ENCODE measurements at places on chromosomes 16 and 17.

DNA sequence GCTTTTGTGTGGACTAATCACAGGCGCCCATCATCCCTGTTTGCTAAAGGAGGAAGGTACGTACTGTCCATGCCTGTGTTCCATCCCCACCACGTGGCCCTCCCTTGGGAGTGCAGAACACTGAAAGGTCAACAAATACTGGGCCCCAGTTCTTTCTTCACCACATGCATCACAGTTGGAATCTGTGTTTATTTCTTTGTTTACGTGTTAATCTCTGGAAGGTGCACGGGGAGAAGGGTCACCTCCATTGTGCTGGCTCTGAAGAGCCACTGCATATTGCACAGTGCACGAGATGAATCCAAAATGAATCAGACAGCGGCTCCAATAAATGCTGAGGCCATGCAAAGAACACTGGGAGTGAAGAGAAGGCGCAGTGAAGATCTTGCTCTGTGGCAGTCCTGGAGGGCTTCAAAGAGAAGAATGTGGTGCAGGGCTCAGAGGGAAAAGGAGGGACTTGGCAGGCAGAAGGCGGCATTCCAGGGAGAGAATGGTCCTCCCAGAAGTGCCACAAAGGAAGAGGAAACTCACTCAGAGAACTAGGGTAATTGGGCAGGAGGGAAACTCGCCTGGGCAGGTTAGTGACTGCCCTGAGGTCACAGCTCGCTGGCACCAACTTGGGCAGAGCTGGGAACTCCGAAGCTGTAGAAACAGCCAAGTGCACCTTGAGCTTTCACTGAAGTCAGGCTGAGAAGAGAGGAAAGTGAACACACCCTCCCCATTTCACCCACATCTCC lies 3.7 kb downstream of the RPH3AL start:
- no peak for DNase-seq

- no peak for DNase-seq
These were observed 12.6 kb upstream of the CEP20 start for GRCh38 chr16:15900901-15901500.

DNA sequence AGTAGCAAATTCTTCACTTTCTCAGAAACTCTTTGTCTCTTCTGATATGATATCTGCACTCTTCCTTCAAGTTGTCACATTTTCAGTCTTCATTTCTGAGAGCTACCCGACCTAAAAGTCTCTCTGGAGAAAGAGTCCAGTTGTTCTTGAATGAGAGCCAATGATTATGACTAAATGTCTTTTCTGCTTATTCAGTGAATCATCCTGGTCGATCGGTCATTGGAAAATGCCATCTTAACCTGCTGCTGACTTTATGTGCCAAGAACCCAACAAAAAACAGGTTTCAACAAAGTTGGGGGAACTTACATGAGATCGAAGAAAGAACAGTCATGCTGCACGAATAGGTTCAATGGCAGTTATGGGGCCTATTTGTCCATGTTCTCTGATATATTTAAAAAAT lies 15.9 kb downstream of the SOX9 start:
- DNase-seq: no peak

- DNase-seq: no peak
These were observed 24.0 kb downstream of the TRPV2 start for GRCh38 chr17:16439303-16439791.

DNA sequence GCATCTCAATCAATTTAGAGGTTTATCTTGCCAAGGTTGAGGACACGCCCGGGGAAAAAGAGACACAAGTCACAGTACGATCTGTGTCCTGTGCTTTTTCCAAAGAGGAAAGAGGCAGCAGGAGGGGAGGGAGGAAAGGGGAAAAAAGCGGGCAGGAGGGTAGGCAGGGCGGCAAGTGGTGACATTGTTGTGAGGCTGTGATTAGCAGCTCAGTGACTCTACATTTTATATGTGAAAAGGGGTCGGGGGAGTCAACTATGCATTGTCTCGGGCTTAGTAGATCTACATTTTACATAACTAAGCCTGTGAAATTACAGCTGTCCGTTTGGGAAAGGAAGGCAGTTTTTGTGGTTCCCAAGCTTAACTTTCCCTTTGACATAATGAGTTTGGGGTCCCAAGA lies 22.2 kb upstream of the RIPOR1 start:
- no peak for DNase-seq

DNA sequence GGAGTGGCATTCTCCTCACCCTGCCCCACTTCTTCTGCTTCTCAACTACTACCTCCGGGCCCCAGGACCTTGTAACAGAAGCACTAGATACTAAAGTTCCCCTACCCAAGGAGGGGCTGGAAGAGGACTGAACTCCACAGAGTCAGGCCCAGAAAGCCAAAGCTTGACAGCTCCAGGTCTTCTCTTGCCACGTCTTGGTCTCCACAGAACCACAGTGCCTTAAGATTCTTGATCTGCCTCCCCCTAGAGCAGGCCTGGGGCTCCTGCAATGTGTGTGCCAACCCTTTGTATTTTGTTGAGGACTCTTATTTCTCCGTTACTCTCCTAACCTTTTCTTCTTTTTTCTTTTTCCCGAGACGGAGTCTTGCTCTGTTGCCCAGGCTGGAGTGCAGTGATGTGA lies 4.0 kb downstream of the SLC16A13 start:
- DNase-seq: no peak

DNA sequence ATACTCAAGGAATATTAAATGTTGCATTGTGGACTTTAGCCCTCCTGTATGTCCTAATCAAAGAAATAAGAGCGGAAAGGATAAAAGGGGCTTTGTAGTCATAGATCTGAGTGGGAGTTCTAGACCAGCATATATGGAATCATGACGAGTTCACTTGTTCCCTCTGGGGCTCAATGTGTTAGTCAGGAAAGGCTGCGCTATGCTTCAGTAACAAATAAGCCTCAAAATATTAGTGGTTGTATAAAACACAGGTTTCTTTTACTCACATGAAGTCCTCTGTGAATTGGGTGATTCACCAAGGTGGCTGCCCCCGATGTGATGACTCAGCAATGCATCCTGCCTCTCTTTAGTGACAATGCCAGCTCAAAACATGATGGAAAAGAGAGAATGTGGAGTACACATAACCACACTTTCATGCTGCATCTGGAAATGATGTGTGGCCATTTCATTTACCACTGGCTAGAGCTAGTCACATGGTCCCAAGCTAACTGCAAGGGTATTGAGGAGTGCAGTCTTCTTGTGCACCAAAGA lies 63.3 kb upstream of the IRX5 start:
- no peak for DNase-seq

Measured in AG08396 (cell line).